ENCODE measurements at places on chromosomes 11 and 22.

DNA sequence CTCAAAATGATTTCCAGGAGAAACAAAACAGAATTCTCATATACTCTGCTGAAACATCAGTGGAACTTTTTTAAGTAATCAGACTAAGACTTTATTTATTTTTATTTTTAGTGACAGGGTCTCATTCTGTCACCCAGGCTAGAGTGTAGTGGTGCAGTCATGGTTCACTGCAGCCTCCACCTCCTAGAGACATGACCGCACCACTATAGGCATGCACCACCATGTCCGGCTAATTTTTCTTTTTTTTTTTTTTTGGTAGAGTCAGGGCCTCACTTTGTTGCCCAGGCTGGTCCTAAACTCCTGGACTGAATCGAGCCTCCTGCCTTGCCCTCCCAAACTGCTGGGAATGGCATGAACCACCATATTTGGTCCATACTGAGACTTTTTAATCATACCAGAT lies 42.9 kb downstream of the PRDM10 start:
- no peak for DNase-seq

DNA sequence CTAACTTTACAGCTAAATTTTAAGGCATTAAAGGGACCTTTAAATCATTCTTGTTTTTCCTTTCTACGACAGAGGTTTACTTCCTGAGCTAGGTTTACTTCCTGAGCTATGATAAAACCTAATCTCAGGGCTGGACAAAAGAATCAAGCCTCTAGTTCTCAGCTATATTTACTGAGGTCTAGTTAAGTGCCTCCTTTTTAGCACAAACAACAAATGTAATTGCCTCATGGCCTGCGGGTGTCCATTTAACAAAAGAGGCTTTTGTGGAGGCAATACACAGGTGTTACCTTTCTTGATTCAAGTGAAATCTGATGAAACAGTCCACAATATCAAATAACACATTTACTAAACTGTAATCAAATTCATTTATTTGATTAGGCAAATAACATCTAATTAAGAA lies 67.3 kb downstream of the IMMP1L start:
- no peak for DNase-seq

DNA sequence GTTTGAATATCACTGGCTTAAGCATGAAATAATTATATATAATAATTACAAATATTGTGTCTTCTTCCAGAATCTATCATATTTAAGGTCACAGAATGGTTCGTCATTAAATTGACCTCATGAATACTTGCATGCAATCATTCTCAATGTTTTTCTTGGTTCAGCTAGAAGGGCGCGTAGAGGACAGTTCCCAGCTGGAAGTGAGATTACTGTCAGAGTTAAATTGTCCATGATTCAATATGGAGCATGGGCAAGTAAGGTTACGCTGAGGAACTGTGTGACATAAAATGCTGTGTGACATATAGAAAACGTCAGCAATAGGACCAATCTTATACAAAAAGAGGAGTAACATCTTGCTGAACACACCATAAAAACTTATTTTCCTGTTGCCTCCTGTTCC lies 2423.5 kb upstream of the RAG2 start:
- no peak for DNase-seq

DNA sequence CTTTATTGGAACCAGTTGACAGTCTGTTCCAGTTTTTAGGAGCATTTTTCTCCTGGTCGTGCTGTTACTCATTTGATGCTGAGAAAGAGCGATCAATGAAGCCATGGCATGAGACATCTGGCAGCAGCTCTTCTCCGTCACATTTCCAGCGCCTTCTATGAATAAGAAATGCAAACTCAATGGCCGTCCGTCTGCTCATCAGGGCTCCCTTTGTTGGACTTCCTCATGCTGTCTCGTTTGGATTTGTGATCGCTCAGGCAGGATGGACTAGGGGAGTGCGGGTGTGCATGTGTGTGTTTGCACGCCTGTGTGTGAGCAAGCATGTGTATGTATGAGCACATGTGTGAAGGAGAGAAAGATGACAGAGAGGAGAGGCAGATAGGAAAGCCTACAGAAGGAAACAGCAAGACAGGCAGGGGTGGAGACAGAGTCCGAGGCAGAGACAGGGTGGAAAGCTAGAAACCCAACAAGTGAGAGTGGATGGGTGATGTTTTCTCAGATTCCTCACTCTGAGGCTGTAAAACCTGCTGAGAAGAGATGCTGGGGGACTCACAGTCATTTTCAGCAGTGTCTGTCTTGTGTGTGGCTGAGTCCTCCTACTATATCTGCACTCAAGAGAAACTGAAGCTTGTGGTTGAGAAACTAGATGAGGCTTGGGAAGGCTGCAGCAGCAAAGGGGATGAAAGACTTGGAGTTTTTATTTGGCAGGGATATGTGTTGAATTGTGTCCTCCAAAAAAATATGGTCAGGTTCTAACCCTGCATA lies 56.0 kb upstream of the CLMP start:
- no peak for DNase-seq

GRCh38 chr22:23222033-23222792 lies 41.9 kb downstream of the BCR start:
- no peak for DNase-seq

GRCh38 chr11:6653097-6653496 lies 2.5 kb downstream of the DCHS1 start:
- DNase-seq: no peak

DNA sequence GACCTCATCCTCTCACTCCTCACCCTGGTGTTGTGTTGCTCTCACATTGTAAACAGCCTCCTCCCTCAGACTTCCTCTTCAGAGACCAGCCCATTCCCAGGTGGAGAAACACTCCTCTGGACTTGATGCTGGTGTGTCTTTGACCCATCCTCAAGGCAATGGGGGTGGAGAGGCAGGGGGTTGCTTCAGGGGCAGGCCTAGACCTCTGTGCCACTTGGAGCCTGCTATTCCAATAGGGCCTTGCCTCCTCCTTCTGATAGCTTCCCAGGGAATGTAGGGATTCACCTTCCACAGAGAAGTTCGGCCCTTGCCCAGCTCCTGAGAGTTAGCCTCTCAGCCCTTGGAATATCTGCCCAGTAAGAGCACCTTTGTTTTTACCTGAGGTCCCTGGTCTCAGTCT lies 606.6 kb upstream of the CADM1 start:
- no peak for DNase-seq

GRCh38 chr22:49363526-49364230 lies 464.0 kb downstream of the BRD1 start:
- DNase-seq: no peak

DNA sequence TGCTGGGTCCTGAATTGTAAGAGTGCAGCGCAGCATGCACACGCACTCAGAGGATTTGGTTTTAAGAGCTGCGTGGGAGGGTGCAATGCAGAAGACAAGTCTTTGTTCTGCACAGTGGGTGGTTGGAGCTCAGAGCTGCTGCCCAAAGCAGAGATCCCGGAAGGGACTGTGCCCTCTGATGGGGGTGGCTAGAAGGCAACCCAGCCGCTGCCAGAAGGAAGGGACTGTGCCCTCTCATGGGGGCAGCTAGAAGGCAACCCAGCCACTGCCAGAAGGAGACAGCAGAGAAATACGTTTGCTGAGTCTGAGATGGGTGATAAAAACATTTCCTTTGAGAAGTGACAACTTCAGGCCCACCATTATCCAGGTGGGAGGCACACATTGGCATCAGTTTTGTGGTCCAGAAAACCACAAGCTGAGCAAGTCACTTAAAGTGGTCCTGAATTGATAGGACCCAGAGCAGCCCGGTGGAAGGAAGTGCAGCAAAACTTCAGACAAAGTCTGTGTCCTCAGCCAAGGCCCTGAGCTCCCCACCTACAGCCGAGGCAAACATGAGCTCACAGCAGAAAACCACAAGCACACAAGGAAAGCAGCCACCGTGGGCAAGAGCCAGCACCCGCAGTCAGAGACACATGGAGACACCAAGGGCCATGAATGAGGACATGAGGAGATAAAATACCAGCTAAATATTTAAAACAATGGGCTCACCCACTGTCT lies 4.3 kb downstream of the KRTAP5-6 start:
- DNase-seq: no peak

DNA sequence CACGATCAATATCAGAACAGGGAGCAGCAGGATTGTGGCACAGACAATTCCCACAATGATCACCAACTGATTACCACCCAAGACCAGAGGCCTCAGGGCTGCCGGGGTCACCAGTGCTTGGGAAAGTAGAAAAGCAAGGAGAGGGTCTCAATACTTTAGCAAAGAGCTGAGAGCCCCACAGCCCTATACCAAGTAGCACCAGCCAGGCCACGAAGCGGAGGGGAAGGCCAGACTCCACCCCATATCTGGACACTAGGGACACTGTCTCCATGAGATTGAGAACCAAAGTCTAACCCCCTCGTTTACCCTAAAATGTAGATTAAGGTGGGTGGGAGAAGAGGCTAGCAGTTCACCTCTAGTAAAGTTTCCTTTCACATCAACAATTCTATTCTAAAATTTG lies 24.1 kb upstream of the SCN2B start:
- no peak for DNase-seq
